ENCODE measurements at places on chromosomes 2 and 18. TPM values are rescaled to one million over a fixed set of nuclear protein-coding genes. Genes with fewer than 3 reads are reported as not detected.
A peak's percentile ranks its signal among the peaks of the same experiment; 100 is the strongest.

GRCh38 chr2:70922235-70923234 is 13.2 kb upstream of the ATP6V1B1 start:
- peak; percentile 1 for DNase-seq

DNA sequence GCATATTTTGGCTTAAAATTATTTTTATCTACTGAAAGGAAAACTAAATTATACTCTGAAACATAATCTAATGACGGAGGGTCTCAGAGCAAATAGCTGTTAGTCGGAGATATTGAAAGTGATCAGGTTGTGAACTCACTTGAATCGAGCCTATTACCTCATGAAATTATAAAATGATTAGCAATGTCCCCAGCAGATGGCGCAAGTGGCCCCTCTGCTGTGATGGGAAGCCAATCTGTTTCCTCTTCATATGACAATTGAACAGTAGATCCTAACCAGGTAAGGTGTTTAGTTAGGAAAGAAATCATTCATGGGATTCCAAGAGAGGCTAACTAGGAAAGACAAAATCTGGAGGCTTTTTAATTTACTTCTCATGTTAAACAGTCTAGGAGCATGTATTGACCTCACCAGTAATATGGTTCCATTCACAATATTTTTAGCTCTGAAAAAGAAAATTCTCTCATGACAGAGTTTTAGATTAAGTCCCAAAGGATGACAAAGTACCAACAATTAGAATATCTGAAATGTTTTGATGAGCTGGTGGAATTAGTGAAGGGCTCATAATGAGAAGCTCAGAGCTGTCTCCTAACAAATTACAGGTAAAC is 29.9 kb upstream of the MPPE1 start:
- DNase-seq: peak; percentile 86

- no peak for DNase-seq
Observed at GRCh38 chr18:61001138-61001537, 332.1 kb upstream of the CDH20 start.

DNA sequence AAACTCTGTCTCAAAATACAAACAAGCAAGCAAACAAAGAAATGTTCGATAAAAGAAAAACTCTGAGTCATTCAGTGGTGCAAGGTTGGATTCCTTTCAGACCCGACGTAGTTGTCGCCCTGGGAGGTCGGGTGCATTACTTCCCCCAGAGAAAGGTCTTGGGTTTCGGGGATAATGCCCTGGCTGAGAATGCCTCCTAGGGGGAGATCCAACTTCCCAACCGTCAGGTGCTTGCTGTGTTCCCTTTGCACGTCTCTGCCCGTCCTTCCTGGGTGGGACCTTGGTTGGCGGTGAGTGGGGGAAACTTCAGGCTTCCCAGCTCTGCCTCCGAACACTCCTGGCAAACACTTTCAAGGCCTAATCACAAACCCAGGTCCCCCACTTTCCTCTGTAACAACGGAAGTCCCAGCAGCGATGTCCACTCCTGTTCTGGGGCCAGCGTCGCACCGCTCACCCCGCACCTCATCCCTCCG is 609 bp downstream of the TPGS2 start:
- DNase-seq: peak; percentile 42

DNA sequence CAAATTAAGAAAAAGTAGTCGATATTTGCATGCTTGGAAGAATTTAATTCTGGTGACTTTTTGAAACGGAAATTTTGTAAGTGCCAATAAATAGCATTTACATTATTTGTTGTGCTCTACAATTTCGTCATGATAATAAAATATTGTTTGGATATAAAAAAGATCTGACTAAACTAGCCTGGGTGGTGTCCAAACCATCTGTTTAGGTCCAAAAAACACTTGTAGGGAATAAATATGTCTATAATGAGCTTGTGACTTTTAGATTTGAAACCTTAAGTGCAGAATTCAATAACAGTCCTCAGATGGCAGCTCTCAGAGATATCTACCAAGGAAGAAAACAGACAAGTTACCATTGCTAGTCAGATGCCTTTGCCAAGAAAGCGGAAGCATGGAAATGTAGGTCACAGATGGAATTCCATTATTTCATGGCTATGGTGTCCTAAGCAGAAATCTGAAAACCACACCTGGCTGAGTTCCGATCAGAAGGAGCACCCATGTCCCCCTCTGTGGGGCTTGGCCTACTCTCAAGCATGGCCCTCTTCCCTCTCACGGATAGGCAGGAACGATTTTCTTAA is 731.1 kb downstream of the RNF144A start:
- no peak for DNase-seq

DNA sequence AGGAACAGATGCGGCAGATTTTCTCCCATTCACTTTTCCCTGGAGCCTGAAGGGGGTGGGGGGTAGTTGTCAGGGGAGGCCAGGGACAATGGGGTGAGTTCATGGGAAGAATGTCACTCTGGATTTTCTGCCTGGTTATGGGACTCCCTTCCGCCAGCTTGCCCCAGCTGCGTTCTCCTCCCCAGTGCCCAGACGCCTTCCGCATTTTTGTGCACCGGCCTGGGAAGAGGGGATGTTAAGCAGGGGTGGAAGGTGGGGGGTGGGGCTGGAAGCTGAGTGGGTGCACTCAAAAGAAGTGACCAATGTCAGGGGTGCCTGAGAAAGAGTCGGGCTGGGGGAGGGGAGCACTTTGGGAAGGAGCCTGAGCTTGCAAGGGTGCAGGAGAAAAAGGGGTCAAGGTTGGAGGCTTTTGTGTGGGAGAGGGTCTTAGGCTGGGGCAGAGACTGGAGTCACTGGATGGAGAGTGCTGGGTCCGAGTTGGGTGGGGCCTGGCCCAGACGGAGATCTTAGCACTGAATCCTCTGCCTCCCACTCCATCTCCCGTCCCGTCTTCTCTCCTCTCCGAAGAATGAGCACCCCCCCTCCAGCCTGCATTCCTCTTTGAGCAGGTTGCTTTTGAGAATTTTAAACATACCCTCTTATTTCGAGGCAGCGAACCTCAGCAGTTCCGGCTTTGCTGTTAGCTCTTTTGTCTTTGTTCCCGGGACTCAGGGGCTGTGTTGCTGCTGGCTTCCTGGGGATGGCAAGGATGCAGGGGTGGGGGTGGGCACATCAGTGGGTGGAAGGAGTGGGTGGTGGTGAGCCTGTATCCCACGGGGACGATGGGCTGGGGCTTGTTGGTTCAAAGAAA is 2.7 kb downstream of the IGFBP2 start:
- no peak for DNase-seq

GRCh38 chr2:194938066-194938465 is 719.0 kb upstream of the SLC39A10 start:
- no peak for DNase-seq

DNA sequence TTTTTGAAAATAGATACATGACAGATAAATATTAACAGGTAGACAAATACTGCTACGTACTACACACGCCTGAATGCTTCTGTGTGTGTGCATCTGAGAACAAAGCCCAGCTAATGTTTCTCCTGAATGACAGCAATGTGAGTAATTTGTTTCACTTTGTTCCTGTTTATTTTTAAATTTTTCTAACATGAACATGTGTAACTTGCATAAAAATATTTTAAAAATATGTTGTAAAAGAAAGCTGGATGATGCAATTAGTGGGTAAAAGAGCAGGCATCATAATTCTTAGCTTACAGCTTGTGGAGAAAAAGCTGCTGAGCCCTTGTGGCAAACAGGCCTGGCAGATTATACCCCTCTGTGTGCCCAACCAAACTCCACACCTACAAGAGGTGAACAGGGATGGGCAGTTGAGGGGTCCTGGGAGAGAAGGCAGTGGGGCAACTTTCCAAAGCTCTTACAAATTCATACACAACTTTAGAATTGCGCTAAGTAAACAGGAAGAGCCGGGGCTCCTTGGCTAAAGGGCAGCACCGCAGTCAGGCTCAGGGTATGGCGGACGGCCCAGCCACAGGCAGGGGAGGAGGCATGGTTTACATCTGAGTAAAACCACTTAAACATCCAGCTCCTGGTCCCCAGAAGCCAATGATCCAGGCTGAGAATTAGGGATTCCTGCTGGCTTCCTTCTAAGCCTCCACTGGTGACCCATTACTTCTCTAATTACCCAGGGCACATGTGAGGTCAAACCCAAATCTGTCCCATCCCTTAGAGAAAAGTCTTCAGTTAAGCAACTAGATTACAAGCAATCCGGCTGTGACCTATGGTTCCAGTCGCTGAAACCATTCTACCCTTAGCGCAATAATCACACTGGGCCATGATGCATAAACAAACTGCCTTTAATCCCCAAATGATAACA is 14.0 kb downstream of the PXDN start:
- no peak for DNase-seq

DNA sequence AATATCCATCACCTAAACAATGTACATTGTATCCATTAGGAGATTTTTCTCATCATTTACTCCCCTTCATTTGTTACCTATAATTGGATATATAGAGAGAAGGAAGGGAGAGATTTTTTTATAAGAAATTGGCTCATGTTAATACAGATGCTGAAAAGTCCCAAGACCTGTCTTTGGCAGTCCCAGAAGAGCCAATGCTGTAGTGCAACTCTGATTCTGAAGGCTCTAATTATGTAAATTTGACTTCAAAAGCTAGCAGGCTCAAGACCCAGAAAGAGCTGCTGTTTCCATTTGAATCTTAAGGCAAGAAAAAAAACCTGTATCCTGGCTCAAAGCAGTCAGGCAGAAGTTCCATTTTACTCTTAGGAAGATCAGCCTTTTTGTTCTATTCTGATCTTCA is 1245.5 kb upstream of the FAM98A start:
- no peak for DNase-seq

DNA sequence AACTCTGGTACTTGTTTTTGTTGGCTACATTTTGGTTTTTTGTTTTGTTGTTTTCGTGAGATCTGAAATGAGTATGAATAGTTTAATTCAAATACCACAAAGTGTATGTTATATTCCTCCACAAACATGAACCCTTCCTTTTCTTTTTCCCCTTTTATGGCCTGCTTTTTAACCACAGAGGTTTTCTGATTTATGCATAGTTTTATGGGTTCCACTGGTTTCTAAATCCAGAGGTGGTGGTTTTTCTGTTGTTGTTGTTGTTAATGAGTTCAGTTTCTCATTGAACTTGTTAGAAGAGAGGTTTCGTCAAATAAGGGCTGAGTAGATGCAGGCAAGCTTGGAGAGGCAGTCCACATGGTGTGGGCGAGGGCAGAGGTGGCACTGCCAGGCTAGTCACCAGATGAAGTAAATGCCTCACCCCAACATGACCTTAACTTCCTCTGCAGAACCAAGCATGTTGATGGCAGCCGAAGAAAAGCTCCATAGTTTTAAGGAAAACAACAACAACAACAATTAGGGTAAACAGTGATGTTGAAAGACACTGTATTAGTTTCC is 72.5 kb downstream of the RIF1 start:
- DNase-seq: no peak

GRCh38 chr2:11481426-11481788 is 15.4 kb upstream of the E2F6 start:
- no peak for DNase-seq

DNA sequence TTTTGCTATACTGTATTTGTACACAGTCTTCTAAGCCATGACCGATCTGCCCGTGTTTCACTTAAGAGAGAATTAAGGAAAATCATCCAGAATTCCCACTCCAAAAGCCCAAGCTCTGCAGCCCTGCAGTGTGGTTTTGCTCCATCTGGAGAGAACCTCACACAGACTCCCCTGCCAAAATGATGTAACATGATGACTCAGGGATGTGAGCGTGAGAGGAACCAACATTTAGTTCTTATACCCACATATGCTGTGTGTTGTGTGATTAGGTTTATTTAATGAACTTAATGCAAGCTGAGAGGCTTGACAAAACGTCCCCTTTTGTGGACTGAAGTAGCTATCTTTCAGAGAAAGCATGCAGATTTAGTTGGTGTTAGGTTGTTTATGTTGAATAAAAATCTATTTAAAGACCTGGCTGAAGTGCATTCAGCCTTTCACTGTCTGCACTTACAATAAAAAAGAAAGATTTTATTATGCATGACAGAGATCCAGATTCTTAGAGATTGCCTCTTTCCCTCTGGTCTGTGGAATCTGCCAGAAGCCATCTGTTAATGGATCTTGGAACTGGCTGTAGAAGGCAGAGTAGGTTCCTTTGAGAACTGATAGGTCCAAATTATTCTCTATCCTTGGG is 6.3 kb downstream of the RAB12 start:
- DNase-seq: peak; percentile 26

DNA sequence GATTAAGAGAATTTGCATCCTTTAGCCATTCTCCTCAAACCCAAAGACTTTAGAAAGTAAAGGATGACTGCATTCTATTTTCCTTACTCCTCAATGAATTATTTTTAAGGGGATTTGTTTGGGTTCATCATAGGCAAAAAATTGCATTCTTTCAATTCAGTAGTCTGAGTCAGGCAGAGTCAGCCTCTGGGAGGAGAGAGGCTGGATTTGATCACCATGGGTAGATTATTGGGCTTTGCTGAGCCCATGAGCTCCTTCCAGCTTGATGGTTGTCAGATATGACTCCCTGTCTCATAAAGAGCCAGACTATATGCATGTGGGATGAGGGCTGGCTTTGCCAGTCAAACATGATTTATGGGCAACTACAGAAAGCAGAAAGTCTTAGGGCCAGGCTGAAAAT is 101.2 kb downstream of the KCNS3 start:
- no peak for DNase-seq

- no peak for DNase-seq
Observed at GRCh38 chr18:27793013-27793785, 383.7 kb downstream of the CDH2 start.

DNA sequence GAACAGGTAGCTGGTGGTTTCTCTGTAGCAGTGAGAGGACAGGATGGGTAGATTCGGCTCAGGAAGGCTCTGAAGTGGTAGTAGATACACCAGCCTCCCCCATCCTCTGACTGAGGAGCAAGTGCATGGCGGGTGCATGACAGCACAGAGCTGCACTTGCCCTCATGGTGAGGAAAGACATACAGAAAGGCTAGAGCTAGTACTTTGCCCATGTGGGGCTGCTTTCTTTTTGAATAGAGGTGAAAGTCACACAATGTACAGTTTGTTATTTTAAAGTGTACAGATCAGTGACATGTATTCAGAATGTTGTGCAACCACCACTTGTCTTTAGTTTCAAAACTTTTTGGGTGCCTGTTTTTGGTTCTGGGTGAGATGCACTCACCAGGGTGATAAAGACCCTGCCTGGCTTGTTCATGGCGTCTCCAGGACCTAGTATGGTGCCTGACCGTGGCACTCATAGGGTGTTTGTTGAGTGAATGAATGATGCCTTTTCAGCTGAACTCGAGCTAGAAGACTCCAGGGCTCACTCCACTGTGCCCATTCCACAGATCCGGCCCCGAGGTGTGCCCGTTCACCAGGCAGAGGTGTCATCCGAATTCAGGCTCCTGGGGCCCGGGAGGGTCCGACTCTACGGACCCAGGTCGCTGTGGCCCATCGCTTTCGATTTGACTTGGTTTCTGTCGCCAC is 421 bp upstream of the VAMP5 start:
- peak; percentile 62 for DNase-seq

- no peak for DNase-seq
Observed at GRCh38 chr2:111617299-111618225, 266.4 kb downstream of the ANAPC1 start.

- DNase-seq: no peak
Observed at GRCh38 chr2:177281400-177282180, 17.1 kb upstream of the NFE2L2 start.

GRCh38 chr18:74116633-74117554 is 30.7 kb downstream of the FBXO15 start:
- DNase-seq: peak; percentile 69

The TIMM21 gene
- 37.7 TPM for total RNA-seq

The NCKAP5 gene
- not detected for total RNA-seq

The CCDC195 gene
- not detected for total RNA-seq

The POMC gene
- 4.8 TPM for total RNA-seq

The ZNF385B gene
- not detected for total RNA-seq

The UGT1A3 gene
- total RNA-seq: not detected

The TTN gene
- total RNA-seq: 0.91 TPM

The FZD7 gene
- 0.43 TPM for total RNA-seq

Measured in activated naive CD4-positive, alpha-beta T cell treated with anti-CD3 and anti-CD28 coated beads for 36 hours (primary cell).